ENCODE measurements at places on chromosomes 2 and 18.
A peak's percentile ranks its signal among the peaks of the same experiment; 100 is the strongest.

GRCh38 chr2:31386648-31387047 is 27.9 kb downstream of the XDH start:
- DNase-seq, result no peak

DNA sequence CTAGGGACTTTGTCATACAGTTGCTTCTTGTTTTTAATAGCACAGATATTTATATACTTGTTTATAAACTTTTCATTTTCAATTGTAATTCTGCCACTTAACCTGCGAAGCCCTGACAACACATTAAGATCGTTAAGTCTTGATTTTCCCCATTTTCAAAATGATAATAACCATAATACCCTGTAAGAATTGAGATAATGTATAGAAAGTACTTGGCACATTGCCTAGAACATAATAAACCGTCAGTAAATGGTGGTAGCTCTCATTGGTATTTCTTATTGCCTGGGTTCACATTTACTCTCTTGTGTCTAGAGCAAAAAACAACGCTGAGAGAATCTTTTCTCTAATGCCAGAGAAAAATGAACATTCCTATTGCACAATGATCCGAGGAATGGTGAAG is 18.6 kb downstream of the PTCD3 start:
- DNase-seq, result no peak

DNA sequence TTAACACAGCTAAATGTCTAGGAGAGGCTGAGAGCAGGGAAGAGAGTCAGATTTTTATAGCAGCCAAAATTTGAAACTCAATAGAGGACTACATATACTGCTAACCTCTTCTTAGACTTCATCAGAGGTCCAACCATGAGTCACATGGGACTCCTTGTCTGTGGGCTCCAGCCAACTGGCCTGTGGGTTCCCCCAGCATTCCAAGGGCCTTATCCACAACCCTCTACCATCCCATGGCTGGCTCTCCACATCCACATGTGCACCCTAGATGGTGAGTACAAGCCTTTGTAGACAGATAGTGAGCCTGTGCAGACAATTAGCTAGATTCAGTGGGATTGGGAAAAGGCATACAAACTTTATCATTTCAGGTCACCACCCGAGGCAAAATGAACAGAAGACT is 901.9 kb upstream of the ZEB2 start:
- DNase-seq, result no peak

- DNase-seq, result no peak
These were observed 14.6 kb downstream of the SLC4A5 start for GRCh38 chr2:74328573-74328972.

DNA sequence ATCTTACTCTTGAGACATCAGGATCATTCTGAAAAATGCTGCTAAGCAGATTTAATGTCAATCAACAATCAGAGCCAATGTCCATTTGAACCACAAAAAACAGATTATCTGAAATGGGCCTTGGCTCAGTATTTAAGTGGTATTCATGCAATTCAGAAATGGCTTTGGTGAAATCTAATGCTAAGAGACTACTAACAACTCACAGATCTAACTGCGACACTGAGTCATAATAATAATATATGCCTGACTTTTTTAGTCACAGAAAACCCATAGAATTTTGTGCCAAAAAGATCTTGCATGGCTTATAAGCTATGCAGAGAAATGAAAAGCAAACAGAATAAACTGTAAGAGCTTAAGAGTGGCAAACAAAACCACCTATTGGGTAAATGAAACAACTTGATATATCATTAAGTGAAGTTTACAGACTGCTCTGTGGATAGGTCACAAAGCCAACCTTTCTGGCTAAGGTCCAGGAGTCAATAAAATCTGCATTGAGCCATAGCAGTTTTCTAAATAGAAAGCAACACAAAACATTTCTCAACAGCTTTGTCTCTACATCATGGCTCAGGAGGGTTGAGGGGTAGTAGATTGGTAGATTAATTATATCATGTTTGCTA is 234.3 kb downstream of the LRATD1 start:
- DNase-seq, result no peak

GRCh38 chr2:170307555-170308351 is 129.8 kb downstream of the MYO3B start:
- DNase-seq, result no peak

DNA sequence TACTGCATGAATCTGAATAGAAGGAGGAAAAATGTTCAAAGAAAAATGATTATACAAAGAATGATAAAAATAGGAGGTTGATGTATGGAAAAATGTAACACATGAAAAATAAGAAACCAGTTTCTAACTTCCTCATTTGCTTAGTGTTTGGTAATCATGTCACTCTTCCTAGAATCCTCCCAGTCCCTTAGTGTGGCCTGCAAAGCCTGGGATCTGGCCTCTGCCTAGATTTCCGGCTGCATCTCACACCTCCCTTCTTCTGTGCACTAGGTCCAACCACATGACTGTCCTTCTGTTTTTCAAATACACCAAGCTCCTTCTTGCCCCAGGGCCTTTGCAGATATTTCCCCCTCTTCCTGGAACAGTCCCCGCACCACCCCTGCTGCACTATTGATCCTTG is 76.8 kb upstream of the RBMS1 start:
- no peak for DNase-seq

DNA sequence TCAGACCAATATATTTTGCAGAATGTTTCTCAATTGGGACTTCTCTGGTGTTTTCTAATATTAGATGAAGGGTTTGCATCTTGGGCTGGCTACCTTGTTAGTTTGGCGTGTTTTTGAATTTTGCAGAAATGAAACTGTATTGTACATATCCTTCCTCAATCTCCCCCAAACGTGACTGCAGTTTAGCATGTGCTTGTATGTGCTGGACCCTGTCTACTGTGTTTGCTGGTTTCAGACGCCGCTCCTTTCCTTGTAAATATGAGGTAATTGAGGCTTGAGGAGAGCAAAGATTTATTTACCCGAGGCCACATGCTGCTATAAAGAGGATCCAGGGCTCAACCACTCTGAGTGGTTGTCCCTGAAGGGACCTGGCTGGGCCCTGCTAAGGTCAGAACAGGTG is 57.2 kb downstream of the NGEF start:
- DNase-seq, result no peak

DNA sequence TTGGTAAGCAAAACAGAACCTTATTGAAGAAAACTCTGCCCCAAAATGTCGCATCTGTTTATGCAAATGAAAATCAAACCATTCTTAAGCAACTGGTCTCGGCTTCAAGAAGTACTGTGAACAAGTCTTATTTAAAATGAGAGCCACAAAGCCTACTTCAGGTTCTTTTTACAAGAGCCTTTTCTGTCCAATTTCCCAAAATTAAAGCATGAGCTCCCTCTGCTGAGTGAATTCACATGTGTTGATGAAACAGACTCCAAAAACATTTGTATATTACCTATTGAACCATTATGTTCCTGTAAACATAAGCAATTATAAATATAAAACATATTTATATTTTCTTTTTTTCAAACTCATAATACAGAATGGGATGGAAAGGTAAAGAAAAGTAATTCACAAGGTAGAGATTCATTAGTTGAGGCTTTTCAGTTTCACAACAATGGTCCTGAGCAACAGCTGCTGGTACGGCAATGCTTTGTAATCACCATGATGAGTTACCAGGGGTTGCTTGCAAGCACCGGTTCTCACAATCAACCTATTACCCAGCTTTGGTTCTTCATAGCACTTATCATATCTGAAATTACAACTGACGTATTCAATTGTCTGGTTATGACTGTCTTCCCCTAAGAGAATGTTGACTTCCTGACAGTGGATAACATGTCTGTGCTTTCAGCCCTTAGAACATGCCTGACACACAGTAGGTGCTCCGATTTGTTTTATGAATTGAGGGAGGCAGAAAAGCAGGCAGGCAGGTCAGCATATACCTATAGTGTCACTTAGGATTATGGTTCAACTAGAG is 108.4 kb upstream of the BZW1 start:
- no peak for DNase-seq

- DNase-seq, result no peak
These were observed 46.0 kb downstream of the ODC1 start for GRCh38 chr2:10402062-10402585.

DNA sequence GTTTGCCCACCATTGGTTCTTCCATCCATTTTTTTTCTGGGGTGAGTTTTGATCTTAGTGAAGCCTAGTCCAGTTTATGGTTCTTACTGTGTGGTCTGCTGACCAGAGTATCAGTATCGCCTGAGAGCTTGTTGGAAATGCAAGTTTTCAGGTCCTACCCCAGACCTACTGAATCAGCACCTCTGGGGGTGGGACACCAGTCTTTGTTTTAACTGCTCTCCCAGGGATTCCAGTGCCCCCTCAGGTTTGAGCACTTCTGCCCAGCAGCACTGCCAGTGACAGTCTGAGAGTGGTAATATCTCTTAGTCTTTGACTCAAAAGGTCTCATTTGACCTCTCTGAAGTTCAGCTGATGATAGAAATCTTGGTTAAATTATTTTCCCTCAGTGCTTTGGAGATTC is 269.3 kb downstream of the ALPK2 start:
- no peak for DNase-seq

- DNase-seq, result peak; percentile 77
These were observed 114.6 kb downstream of the DOCK10 start for GRCh38 chr2:224927646-224928173.

GRCh38 chr2:124835331-124835730 is 810.2 kb downstream of the CNTNAP5 start:
- no peak for DNase-seq

- DNase-seq, result no peak
These were observed 548.5 kb upstream of the ID2 start for GRCh38 chr2:8133363-8133762.

DNA sequence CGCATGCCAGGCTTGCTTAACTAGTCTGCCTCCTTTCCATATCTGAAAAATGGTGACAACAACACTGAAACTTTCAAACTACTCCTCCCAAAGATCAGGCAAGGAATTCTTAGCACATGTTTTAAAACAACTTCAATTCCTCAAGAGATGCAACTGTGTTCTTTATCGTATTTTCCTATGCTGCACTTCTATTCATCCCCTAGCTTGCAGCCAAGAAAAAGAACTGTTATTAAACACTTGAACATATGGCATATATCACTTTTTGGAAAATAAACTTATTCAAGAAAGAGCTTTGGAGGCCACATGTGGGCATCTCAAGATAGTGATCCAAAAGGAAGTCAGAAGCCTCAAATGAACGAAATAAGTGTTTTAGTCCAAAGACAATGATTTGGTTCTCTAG is 75.6 kb upstream of the STAM2 start:
- DNase-seq, result no peak

DNA sequence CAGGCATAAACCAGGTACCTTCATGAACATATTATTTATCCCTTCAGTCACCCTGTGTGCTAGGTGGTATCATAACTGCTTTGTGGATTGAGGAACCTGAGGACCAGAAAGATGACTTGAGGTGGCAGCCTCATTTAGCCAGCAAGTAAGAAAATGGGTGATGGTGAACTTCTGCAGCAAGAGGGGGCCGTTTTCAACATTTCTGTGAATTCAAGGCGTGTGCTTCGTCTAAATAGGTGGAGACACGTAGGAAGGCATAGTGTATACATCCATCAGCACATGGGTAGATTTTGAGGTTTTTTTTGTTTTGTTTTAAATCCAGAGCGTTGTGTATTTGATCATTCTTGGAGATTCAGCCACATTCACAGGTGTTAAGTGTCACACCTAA is 118.7 kb downstream of the SPTBN1 start:
- no peak for DNase-seq

DNA sequence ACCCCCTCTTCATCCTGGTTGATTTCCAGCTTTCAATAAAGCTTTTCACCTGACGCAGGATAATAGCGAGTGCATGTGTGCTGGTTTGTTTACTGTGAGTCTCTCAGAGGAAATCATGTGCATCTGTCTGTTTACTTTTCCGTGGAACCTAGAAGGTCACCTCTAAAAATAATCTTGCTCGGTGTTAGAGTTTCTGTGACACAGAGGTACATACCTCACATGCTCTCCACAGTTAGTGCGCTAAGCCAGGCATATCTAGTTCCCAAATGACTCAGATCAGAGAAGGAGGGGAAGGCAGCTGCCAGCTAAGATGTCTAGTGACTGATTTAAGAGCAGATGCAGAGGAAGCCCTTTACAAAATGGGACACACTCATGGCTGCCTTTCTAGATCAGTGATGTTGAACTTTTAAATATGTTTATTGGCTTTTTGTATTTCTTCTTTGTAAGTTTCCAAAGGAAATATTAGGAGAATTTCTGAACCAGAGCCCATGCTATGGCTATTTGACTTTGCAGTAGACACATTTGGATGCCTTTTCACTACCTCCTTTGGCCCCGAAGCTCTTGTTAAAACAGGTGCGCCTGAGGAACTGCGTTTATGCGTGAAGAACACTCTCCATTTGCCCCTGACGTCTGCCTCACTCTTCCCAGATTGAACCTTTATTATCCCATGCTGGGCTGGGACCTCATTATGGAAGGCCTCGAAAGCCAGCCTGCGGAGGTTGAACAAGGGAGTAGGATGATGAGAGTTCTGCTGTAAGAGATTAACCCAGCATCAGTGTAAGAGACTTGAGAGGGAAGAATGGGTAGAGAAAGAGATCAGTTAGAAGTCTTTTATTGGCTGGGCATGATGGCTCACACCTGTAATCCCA is 145.6 kb downstream of the FAM161A start:
- no peak for DNase-seq

DNA sequence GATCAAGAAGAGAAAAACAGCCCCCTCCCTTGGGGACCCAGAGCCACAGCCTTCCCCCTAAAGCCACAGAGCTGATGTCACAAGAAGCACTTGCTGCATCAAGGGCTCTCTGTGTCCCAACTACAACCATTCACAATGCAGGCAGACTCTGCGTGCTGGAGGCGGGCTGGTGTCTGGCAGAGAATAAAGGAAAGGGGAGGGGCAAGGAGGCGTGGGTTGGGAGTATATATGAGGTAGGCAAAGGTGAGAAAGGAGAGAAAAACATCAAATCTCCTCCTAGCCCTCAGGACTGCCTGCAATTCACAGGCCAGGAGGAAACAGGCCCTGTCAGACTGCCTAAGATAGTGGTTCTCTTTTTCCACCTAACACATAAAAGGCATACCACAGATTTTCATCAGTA is 48.8 kb upstream of the IHH start:
- no peak for DNase-seq

DNA sequence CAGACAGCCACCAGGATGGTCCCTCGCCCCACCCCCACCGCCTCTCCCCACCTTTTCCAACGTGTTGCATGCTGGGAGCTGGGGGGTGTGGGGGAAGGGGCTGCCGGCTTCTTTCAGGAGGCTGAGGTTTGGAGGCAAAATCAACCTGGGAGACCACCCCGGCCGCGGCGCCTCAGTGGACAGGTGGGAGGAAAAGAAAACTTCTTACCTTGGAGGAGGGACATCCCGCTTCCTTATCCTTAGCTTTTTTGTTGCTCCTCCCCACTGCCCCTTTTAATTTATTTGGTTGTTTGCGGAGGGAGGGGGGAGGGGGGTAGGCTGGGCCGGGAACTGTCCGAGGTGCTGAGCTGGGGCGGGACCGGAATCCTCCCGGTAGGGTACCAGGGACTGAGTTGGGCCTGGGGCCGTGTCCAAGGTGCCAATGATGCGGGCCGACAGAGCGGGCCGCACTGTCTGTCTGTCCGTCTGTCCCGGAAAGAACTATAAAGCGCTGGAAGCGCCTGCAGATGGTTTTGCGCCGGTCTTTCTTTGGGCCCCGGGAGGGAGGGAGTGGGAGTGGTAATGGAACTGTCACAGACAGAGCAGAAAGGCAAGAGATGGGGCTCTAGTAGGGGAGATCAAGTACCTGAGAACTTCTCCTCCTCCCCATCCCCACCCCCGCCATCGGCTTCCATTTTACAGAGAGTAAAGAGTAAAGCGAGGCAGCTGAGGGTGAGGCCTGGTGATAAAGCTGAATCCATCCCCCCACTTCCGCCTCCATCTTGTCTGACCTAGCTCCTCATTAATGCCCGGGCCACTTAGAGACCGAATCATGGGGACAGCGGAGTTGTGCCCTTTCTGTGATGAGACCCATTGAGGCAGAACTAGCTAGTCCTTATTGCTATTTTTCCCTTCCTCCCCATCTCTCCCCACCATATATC is 2.4 kb downstream of the CDK5R2 start:
- no peak for DNase-seq
